ENCODE measurements at places on chromosomes 2 and 18. TPM values are rescaled to one million over a fixed set of nuclear protein-coding genes. Genes with fewer than 3 reads are reported as not detected.
A peak's percentile ranks its signal among the peaks of the same experiment; 100 is the strongest.

DNA sequence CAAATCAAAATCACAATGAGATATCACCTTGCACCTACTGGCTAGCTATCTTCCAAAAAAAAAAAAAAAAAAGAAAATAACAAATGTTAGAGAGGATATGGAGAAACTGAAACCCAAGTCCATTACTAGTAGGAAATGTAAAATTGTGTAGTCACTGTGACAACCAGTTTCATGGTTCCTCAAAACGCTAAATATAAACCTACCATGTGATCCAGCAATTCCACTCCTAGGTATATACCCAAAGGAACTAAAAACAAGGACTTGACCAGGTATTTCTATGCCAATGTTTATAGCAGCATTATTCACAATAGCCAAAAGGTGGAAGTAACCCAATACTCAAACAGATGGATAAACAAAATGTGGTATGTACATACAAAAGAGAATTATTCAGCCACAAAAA, 11.7 kb upstream of the SCRN3 start:
- DNase-seq = no peak

- no peak for DNase-seq
These were observed 963 bp downstream of the INPP1 start for GRCh38 chr2:190344276-190344827.

GRCh38 chr2:121776885-121777698, 21.6 kb downstream of the TSN start:
- DNase-seq = no peak

GRCh38 chr2:60283626-60284025, 269.8 kb downstream of the BCL11A start:
- DNase-seq = no peak

DNA sequence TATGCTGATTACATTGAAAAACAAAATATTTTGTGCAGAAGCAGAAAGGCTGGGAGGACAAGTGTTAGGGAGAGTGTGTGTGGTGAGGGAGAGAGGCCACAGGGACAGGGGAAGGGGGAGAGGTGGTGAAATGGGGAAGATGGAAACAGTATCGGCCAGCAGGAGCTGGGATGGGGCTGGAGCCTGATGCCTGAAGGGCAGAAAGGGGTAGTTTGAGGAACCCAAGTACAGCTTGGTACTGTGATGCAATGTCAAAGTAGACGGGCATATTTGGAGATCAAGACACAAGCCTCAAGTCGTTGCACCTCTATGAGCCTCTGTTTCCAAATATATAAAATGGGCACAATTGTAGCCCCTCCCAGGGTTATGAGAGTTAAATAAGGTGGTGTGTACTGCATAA, 152.1 kb downstream of the LPIN1 start:
- no peak for DNase-seq

The SYT4 gene
- total RNA-seq = not detected

DNA sequence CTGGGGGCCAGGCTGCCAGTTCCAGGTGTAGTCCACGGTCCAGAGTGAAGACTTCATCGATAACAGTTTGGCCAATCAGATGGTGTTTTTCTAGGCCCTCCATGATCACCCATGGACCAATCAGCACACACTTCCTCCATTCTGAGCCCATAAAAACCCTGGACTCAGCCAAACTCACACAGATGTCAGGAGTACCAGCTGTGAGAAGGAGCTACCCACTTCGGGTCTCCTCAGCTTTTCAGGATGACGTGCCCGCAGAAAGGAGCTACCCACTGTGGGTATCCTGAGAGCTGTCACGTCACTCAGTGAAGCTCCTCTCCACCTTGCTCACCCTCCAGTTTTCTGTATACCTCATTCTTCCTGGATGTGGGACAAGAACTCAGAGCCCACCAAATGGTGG, 210.0 kb upstream of the RASGRP3 start:
- DNase-seq = no peak

GRCh38 chr2:30766666-30767065, 40.6 kb downstream of the CAPN13 start:
- DNase-seq = no peak

DNA sequence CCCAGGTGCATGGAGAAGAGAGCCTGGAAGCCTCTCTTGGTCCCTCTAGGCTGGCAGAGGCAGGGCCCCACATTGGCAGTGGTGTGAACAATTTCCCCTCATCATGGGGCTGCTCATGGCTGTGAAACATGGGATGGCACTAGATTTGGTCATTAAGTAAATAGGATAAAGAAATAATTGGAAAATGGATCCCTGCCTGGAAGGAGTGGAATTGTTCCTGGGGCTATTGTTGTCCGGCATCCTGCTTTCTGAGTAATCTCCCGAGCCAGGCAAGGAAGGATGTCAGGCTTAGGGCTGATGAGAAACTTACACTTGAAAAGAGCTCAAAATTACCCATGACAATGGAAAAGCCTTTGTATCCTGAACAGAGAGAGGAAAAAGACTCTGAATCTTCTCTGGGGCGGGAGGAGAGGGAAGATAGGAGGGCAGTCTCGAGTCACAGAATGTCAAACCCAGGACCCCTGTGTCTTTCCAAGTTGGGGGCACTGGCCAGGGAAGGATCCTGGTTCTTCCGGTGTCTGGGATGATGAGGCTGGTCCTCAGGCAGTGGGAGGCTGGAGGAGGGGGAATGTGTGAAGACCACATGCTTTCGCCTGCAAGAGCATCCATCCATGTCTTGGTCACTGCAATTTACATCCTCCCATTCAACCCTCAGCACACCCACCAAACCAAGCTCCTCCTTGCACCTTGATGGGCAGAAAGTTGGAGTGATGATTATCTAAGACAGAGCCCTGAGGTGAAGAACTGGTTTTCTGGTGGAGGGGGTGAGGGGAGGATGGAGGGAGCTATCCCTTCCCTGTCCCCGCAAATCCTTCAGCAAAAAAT, 27.1 kb upstream of the STEAP3 start:
- peak; percentile 30 for DNase-seq

DNA sequence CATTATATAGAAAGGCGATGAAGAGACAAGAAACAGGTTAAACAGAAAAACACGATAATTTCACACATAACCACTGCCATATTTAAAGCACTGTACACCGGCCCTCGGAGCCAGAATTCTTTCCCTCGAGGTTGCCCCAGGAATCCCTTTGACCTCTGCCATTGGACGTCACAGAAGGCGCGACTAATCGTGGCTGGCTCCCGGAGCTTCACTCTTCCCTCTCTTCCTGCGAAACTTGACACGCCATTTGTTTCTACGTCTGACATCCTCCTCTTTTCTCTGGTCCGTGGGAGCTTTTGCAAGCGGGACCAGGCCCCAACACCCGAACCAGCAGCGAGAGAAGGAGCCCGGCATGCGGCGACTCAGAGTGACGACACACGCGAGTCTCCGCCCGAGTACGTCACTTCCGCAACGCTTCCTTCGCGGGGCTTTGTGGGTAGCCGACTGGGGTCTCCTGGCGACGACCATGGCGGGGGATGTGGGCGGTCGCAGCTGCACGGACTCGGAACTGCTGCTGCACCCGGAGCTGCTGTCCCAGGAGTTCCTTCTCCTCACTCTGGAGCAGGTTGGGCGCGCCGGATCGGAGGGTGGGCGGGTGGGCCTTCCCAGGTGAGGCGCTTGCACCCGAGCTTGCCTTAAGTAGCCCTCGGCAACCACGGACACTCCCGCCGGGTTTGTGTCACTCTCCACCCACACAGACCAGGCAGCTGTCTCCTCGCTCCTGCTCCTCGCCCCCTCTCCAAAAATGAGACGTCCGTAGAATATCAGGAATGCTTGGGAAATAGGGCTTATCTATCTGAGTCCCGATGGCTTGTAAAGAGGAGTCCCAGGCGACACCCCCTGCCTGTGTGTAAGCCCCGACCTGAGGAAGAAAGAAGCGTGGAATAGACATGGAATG, at the start of gene C2orf49:
Gene C2orf49 (plus strand): TSS at position 419 of the 898 bp plus-strand sequence. CDS start 48 bp downstream, at position 467.
- peak; percentile 83 for DNase-seq

- no peak for DNase-seq
These were observed 136.9 kb upstream of the CAB39 start for GRCh38 chr2:230575642-230576324.

GRCh38 chr18:37586656-37587225, 21.1 kb upstream of the CELF4 start:
- DNase-seq = no peak

DNA sequence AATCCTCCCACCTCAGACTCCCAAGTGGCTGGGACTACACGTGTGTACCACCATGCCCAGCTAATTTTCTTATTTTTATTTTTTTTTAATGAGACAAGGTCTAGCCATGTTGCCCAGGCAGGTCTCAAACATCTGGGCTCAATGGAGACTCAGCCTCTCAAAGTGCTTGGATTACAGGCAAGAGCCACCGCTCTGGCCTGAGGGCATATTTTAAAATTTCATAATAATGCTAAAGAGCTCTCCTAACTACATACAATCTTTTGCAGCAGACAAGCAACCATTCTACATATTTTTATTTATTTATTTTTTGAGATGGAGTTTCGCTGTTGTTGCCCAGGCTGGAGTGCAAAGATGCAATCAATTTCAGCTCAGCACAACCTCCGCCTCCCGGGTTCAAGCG, 207.0 kb downstream of the RAB3GAP1 start:
- no peak for DNase-seq

GRCh38 chr2:205964111-205964761, 121.7 kb downstream of the INO80D start:
- no peak for DNase-seq

- no peak for DNase-seq
These were observed 24.0 kb upstream of the LPIN1 start for GRCh38 chr2:11722292-11723060.

The AAK1 gene
- total RNA-seq = 33.0 TPM

DNA sequence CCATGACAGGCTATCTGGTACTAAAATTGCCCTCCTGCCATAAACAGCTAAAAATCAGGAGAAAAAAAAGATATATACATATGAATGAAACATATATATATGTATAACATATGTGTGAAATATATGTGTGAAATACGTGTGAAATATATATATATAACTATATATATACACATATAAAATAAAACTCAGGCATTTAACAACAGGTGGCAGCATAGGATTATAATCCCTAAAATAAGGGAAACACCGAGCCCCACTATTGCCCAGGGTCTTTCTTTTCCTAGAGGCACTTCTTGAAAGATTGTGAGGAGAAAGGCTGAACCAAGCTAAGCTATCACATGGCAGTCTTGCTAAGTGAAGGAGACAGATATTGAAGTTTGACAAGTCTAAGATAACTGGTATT, 65.9 kb upstream of the CYTIP start:
- no peak for DNase-seq

Measured in foreskin keratinocyte (primary cell).